ENCODE measurements at places on chromosomes 7 and 10.

DNA sequence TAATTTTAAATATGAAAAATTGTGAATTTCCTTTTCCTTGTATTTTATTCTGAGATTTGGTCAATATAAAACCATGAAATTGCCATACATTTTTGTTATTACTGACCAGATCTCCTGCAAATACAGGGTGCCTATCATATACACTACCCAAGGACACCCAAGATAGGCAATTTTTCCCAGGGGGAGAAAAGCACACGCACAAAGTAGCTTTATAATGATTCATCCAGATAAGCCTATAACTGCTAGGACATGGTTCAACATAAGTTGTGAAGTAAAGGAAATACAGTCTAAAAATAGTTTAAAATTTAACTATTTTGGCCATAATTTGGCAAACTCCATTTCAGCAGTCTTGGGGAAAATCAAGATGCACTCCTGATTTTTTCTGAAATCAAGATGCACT, 4.8 kb downstream of the RUFY2 start:
- no peak for DNase-seq

DNA sequence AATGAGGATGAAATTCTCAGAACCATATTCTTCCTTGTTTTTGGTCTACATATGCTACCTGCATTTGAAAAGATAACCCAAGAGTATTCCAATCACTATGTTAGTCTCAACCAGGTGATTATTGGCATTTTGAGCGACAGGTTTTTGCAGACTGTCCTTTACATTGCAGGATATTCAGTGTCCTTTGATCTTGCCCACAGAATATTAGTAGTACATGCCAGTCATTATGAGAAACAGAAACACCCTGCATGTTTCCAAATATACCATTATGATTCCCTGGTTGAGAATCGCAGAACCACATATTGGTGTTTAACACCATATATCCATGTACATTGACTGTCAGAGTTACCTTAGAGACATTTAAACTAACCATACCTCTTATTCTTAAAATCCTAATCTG, 30.6 kb downstream of the TMEM243 start:
- no peak for DNase-seq

DNA sequence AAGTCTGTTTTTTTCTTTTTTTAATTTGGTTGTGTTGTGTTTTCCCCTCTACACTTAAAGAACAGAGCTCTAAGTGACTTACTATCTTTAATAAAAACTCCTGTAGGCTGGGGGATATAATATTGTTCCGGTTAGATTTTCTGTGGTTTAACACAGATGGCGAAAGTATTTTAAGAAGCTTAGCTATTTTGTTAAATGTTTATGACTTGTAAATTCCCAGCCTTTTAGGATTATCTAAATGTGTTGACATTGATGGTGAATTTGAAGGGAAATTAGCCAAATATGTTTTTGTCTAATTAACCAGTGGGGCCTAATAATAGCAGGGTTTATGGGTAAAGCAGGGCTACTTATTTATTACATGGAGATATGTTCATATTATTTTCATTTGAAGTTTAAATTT, 538.5 kb downstream of the INHBA start:
- DNase-seq = no peak

- no peak for DNase-seq
Observed at GRCh38 chr10:68576118-68576517, 16.0 kb downstream of the TET1 start.

DNA sequence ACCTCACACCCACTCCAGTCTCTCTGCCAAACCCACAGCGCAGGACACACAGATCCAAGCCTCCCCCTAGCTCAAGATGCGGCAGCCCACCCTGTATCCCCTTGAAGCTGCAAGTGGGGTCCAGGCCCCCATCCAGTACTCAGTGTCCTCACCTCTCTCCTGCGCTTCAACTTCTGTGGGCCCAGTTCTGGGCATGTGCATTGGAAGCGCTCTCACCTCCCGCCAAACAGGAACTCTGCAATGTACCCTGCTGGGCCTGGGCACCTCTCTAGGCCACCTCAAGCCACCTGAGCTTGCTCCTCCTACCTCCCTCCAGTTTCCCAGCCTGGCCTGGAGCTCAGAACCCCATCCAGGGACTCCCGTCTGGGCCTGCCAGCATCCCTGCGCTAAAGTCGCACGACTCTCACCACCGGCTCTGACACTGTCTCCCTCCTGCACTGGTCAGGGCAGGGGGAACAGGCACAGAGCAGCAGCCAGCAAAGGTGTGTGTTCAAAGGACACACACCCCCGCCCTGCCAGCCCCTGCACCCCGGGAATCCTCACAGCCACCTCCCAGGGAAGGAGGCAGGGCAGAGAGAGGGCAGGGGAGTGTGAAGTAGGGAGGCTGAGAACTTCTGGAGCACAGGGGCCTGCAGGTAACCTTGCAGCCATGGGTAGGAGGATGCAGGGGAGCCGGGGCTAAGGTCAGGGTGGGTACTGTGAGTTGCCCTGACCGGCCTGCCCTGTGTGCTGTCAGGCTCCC, 51.7 kb upstream of the MSMB start:
- no peak for DNase-seq

DNA sequence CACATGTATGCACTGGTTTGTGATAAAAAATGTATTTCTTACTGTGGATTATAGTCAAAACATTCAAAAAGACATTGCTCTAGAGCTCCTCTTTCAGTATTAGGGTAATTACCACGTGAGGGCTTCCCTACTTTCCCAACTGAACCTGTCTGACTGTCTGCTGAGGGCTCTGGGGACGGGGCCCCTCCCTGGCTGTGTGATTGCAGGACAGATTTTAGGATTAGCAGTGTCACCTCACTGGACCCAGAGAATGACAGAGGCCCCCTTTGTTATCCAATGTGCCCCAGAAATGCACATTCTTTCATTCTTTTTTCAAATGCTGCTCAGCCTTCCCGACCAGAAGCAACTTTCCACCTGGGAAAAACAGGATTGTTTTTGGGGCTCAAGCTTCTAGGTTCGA, 43.6 kb upstream of the MXI1 start:
- no peak for DNase-seq

- no peak for DNase-seq
Observed at GRCh38 chr10:22619101-22619500, 95.3 kb downstream of the PIP4K2A start.

DNA sequence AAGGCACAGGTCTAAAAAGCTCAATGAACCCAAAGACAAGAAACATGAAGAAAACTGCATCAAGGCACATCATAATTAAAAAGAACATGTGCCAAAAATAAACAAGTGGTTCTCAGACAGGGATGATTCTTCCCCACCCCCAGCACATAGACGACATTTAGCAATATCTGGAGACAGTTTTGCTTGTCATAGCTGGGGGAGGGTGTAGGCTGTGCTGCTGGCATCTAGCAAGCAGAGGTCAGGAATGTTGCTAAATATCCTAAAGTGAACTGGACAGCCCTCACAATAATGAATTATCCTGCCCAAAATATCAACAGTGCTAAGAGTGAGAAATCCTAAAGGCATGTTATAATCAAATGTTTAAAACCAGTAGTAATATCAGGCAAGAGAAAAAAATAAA, 122.6 kb downstream of the MICU1 start:
- no peak for DNase-seq

All from left renal pelvis (tissue), 4 donors.